ENCODE measurements at places on chromosomes 2 and 18.

DNA sequence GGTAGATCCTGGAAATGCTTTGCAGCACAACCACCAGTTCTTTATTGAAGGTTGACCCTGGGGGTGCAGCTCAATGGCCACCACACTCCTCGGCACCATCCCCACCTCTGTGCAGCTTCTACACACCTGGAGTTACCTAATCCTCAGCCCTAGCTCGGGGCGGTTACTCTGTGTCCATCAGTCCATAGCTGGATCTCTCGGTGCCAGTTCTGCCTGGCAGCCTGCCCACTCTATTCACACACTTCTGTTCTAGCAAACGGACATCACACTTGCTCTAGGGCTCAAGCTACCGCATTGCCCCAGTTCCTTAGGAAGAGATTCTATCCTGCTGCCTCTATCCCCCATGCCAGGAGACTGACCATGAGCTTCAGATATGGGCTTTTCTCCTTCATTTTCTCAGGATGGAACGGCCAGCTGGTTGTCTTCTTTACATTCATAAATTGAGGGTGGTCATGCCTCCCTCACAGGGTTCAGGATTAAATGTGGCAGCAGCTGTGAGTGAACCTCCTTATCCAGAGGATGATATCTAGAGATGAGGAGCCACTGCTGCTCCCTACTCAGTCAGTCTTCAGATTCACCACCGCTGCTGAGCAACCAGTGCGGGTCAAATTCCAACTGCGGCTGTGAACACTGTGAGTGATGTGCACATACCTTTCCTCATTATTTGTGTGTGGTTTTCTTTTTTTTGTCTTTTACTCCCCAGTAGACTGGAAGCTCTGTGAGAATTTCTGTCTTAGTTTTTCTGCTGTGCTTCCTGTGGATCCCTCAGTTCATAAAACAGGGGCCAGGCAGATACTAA is 66.9 kb upstream of the TRIB2 start:
- no peak for DNase-seq

DNA sequence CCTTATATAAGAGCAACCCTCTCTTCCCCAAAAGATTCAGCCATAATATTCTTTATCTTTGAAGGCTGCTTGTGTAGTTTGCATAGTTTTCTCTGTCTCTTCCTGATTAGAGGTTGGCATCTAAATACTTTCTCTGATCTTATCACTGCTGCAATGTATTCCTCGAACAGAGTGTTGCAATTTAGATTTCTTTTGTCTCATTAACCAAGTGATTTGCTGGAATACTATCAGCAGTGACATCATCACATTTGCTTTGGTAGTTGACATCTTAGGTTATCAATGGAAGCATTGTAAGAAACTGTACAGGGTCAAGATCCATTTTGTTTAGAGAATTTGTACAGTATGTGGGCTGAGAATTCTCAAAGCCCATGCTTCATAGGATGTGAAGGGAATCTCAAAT is 72.0 kb upstream of the NEUROD1 start:
- DNase-seq: peak; percentile 24

DNA sequence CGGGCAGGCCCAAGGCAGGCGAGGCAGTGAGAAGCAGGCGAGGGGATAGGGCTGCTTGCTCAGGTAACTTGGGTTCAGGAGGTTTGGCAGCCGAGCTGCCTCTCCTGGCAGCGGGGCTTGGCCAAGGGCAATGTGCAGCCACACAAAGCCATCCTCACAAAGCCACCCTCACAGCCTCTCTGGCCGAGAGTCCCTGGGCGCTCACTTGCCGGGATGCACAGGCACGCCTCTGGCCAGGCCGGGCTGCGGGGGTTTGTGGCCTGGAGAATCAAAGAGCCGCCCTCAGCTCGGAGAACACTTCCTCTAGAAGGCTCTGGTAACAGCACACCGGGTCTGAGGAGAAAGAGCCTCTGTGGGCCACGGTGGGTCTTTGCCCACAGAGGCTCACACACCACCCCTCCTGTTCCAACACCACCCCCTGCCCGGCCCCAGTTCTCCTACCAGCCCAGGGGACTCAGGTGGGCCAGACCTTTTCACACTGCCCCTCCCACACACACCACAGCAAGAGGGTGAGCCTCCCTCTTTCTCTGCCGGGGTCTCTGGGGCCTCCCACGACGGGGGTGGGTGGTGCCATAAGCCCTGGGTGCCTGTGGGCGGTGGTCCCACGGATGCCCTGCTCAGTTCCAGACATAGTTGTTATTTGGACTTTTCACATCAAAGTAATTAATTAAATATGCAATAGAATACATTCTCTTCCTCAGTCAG is 186.9 kb downstream of the ZFP36L2 start:
- DNase-seq: no peak

GRCh38 chr2:85308896-85309555 is 18.8 kb downstream of the TGOLN2 start:
- DNase-seq: no peak

DNA sequence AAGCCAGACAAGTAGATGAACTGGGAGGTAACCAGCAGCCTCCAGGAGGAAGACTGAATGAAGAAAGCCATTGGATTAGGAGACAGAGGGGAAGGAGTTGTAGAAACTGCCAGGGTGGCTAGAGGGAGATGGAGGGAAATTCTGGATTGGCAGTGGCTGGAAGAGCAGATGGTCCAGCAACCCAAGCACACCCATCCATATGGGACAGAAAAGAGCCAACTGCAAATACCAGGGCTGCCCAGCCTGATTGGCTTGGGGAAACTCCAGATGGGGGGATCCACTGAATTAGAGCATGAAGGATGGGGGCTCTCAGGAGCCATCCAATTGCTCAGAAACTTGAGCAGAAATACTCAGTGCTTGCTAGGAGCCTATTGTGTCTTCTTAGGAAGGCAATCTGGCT is 173.5 kb upstream of the EPB41L3 start:
- DNase-seq: no peak

All from iris pigment epithelial cell (primary cell).